Right renal pelvis (tissue), 4 donors: ENCODE measurements at places on chromosomes 6 and 20.

DNA sequence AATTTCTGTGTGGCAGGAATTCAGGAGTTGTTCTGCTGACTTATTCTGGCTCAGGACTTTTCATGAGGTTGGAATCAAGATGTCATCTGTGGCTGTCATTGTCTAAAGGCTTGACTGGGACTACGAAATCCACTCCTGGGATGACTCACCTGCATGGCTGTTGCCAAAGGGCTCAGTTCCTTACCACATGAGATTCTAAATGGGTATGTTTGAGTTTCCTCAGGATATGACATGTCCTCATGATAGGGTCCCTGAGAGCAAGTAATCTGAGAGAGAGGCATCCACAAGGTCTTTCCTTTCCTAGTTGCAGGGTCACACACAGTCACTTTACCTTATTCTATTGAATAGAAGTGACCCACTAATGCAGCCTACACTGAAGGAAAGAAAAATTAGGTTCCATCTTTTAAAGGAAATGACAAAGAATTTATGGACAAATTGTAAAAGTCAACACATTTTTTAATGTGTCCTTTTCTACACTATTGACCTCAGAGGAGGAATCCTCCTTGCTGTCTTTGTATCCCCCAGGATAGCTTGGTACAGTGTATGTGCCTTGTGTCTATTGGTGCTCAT, 1025.0 kb upstream of the GJE1 start:
- DNase-seq: no peak

- no peak for DNase-seq
Observed at GRCh38 chr20:13865156-13865555, 80.3 kb downstream of the NDUFAF5 start.

DNA sequence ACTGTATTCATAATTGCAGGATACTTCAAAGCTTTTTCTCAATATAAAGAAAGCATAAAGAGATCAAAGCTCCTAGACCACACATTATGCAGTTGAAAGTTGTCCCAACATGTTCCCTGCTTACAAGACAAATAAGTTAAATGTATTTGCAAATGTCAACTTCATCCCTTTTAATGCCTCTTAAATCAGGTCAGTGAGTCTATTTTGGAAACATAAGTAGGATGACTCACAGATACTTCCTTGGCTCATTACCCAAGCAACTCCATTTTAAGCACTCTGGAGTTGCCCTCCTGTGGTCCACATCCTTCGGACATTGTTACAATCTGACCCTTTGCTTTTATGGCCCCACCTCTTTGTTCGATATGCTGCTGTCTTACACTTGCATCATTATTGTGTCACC, 162.0 kb downstream of the FAXC start:
- no peak for DNase-seq

- no peak for DNase-seq
Observed at GRCh38 chr6:158825038-158825950, 6.1 kb upstream of the EZR start.

GRCh38 chr6:119311514-119312142, 37.9 kb downstream of the MAN1A1 start:
- no peak for DNase-seq

GRCh38 chr6:30530014-30530413, 26.3 kb downstream of the GNL1 start:
- no peak for DNase-seq

DNA sequence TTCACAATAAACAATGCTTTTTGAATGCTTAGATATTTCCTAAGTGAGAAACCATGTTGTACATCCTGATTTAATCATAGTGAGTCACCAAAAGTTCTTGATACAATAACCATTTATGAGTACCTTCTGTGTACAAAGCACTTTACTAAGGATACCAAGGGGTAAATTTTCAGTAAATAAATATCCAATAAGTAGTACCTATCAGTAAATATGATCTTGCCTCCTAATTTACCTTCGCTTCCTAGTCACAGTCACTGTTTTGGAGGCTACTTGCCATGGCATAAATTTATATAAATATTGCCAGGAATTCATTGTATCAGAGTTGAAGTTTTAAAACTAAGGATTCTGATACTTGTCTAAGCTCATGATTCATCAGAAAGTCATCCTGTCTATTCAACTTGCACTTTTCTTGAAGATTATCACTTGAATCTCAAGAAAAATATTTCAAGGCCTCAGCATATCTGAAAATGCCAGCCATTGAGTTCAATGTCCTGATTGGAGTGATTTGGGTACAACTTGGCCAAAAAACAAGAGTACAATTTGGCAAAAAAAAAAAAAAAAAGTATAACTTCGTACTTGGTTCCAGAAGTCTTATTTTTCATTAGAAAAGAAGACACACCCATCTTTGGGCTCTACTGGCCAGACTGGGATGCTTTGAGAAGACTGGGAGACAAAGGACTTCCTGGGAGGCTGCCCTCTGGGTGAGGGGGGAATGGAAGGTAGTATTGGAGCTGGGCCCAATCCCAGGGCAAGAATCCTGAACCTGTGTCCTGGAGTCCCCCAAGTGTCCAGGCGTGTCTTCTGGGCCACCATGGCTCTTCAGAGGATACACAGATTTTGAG, 32.8 kb downstream of the RAB22A start:
- no peak for DNase-seq

GRCh38 chr20:60171738-60172137, 213.5 kb downstream of the CDH26 start:
- no peak for DNase-seq

GRCh38 chr20:51898788-51899187, 96.5 kb upstream of the SALL4 start:
- no peak for DNase-seq

DNA sequence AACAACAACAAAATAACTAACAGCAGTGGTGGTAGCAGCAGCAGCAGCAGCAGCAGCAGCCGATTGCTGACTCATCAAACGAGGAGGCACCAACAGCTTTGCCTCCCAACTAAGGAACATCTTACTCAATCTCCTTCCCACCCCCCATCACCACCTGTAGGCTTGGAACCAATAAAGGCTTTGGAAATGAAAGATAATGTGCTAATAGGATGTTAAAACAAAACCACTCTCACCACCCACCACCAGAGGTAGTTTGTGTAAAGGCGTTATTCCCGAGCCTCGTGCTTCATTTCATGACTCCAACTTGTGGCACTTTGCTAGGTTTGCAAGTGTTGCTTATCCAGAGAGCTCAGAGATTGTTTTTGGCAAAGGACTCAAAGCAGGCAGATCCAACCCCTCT, 346.5 kb downstream of the CD83 start:
- DNase-seq: no peak

GRCh38 chr20:40304119-40304613, 384.9 kb downstream of the MAFB start:
- no peak for DNase-seq

- no peak for DNase-seq
Observed at GRCh38 chr6:27836783-27837624, 75.2 kb downstream of the OR2B2 start.

GRCh38 chr6:44626616-44627015, 239.1 kb downstream of the CDC5L start:
- DNase-seq: no peak

- no peak for DNase-seq
Observed at GRCh38 chr20:24027229-24027628, 38.6 kb upstream of the GGTLC1 start.

GRCh38 chr6:126537061-126537816, 197.3 kb downstream of the CENPW start:
- no peak for DNase-seq

GRCh38 chr20:17499041-17499440, 32.1 kb downstream of the BFSP1 start:
- DNase-seq: no peak

DNA sequence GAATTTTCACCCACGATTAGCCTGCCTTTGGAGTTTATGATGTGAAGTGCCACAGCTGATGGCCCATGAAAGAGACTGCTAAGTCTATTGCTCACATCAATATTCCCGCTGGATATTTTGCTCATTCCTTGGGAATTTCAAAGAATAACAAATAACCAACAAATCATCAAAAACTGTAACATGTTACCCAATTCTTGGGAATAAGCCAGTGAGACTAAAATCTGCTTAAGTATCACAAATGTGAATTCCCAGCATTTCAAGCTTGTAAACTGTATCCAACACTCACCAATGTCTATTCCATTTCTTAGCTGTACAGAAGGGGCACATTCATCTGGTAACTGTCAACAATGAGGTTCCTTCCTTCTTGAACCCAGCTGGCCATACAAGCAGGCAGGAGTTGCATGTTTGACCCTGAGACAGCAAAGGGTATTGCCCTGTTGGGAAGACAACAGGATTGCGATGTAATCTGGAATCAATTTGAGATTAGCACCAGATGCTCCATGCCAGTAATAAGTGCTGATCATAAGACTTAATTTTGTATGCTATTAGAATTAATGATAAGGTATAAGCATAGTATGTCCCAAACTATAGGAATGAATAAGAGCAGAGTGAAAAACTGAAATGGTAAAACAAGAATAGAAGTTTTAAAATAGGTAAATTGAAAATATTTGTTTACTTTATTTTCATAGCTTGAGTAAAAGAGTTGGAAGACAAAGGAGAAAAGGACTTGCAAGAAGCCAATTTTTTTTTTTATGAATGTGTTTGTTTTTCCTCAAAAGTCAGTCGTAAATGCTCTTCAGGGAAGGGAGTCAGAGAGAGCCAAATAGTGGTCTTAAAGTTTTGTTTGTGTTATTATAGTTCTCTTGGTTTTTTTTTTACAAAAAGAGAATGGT, 58.8 kb downstream of the RSPO3 start:
- DNase-seq: no peak

- no peak for DNase-seq
Observed at GRCh38 chr6:105806486-105806920, 279.6 kb upstream of the PRDM1 start.

DNA sequence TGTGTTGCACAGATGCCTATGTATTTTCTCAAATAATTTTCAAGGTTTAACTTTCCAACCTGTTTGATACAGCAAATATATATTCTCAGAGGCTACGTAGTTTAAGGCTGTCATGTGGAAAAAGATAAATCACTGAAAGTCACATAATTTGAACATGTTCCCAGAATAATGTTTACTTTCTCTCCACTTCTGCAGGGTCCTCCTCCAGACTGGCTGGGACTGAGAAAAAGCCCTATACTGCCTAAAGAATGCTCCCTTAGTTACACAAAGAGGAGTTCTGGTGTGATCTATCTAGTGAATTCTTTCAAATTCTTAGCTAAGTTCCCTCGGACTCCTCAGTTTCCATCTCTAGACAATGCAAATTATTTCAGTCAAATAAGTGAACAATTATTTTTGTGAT, 411.0 kb downstream of the C6orf118 start:
- no peak for DNase-seq

- peak; percentile 43 for DNase-seq
Observed at GRCh38 chr20:16803965-16804792, 56.0 kb downstream of the OTOR start.

- no peak for DNase-seq
Observed at GRCh38 chr6:163416557-163417253, 2.2 kb downstream of the QKI start.

DNA sequence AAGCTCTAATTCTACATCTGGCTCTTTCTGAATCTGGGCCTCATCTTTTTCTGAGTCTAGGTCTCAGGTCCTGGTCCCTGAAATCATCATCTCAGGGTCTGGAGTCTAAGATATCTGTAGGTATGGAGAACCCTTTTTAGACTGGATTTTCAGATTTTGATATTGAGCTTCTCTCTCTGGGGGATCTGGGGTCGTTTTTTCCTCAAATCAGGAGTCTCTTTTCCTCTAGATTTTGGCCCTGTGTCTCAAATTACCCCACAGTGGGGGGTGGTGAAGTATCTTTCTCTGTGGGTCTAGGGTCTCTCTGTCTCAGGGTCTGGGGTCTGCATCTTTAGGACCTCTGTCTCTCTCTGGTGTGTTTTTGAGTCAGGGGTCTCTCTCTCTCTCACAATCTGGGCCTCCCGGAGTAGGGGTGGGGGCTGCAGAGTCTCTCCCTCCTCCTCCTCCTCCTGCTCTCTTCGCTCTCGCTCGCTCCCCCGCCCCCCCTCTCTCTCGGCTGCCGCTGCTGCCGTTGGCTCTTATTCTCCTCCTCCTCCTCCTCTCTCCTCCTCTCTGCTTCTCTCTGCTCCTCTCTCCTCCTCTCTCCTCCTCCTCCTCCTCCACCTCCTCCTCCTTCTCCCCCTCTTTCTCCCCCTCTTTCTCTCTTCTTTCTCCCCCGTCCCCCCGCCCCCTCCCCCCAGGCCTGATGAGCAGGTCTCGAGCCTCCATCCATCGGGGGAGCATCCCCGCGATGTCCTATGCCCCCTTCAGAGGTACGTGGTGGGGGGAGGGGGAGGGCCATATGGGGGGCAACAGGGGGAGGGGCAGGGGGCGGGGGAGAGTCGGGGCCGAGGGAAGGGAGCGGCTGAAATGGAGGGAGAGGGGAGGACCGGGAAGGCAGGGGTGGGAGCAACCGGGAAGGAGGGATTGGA, at the start of gene SYNGAP1:
Gene SYNGAP1, plus strand, starts transcription at position 486 of the 911 bp plus-strand sequence. Its CDS starts 200 bp downstream, at position 686.
- peak; percentile 55 for DNase-seq

GRCh38 chr6:41289815-41290214, 3.3 kb upstream of the TREM1 start:
- DNase-seq: no peak

GRCh38 chr6:38262609-38263008, 377.1 kb downstream of the BTBD9 start:
- no peak for DNase-seq

GRCh38 chr20:5528719-5529256, 212.0 kb upstream of the PROKR2 start:
- DNase-seq: peak; percentile 83

DNA sequence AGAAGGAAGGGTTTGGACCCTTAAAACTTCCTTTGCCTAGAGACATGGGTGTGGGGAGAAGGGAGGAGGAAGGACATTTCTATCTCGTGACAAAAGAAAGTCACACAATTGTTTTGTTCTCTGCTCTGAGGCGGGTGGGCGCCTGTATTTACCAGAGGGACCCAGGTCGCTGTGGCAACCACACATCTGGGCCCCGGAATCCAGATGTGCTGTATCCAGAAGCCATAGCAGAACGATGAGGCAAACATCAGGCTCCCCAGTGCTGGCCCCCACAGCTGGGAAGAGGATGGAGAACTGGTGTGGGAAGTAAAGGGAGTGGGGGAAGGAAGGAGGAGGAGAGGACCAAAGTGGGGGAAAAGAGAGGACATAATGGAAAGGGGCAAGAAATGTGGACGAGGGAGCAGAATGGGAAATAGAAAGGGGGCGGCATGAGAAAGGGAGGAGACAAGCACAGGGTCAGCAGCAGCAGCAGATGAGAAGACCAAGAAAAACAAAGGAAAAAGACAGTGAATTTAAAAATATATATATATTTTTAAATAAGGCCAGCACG, 3.4 kb upstream of the TNXB start:
- no peak for DNase-seq

DNA sequence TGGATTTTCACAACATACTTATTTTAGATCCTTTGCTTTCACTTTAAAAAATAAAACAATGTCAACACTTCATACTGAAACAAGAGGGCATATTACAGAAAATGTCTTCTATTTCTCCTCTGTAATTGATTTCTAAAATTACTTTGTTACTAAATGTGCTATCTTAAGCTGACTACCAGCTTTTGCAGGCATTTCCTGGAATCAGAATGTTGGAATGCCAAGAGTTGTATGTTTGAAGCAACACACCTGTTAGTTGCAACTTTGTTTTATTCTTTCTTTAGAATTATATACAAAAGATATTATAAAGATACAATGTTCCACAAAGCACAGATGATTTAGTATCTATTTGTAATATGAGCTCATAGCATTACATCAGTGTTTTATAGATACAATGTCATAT, 62.5 kb upstream of the TMEM170B start:
- DNase-seq: no peak
